ENCODE measurements at places on chromosomes 6 and 20. TPM values are rescaled to one million over a fixed set of nuclear protein-coding genes. Genes with fewer than 3 reads are reported as not detected.

DNA sequence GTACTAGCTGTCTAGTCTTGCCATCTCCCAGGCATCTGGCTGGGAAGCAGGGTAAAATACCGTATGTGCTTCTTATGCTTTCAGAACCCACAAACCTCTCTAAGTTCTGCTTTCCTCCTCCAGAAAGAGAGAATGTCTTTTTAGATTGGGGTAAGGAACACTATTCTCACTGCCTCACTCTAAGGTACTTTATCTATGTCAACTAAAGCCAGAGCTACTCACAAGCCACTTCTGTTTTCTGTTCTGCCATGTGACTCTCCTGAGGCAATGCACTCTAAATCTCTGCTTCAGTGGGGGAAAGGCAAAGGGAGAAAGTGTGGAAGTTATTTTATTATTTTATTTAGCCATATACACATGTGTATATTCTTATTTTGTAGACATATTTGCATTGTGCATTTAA is 15.6 kb downstream of the MEP1A start:
- DNase-seq: no peak

GRCh38 chr20:14991023-14991422 is 653.6 kb upstream of the FLRT3 start:
- no peak for DNase-seq

DNA sequence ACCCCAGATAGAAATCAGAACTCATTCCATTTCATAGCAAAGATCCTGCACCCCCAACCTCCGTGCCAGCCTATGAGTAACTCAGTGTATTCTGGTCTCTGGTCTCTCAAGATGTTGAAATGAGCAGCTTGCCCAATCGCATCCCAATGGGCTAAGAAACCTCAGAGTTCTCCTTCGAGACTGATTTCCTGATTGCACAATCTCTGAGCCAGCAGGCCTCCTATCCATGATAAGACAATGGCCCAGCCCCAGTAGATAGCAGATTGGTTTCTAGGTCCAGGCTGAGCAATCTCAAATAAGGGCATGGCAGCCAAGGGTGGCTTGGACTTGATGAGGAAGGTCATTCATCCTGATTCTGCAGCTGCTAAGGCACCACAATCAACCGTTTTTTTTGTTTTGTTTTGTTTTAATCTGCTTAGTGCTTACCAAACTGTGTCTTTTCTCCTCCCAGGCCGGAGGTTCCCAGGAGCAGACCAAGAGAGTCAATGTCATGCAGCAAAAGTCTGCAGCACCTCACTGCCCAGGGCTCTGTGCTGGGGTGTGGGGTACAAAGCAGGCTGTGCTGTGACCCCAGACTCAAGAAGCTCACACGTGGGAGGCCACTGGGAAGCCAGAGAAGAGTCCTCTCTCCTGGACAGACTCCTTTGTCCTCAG is 125.1 kb upstream of the NXT1 start:
- peak; percentile 96 for DNase-seq

- DNase-seq: no peak
Measured at GRCh38 chr20:35662551-35662950, 2.1 kb downstream of the CPNE1 start.

GRCh38 chr20:45704969-45705637 is at the start of gene WFDC10B:
WFDC10B (minus strand) TSS chr20:45705019; CDS start chr20:45685992, 19,027 bp downstream.
- no peak for DNase-seq

DNA sequence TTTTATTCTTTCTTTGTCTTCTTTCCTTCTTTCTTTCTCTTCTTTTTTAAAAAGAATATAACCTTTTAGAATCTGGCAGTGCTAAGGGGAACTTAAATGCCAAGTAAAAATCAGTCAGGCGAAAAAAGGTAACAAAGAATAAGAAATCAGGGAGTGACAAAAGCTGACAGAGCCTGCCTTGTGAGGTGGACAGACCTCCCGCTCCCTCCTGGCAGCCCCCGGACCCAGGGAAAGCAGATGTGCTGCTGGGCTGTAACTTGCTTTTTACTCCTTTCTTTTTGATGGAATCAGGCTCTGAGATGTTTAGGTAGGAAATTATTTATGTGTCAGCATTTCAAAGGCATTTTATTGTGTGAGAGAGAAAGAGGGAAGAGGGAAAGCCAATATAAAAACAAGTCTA is 95.5 kb upstream of the TRAF3IP2 start:
- DNase-seq: no peak

The SLC22A3 gene
- total RNA-seq: 0.26 TPM

- no peak for DNase-seq
Measured at GRCh38 chr6:160393891-160394653, 45.9 kb downstream of the SLC22A3 start.

DNA sequence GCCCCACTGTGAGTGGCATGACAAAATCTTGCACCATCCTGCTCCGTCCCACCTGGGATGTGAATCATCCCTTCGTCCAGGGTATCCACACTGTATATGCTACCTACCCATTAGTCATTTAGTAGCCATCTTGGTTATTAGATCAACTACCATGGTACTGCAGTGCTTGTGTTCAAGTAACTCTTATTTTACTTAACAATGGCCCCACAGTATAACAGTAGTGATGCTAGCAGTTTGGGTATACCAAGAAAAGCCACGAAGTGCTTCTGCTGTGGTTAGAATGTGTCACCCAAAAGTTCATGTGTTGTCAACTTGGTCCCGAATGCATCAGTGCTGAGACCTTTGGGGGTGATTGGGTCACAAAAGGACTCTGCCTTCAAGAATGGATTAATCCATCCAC is 11.7 kb downstream of the OSER1 start:
- DNase-seq: no peak

DNA sequence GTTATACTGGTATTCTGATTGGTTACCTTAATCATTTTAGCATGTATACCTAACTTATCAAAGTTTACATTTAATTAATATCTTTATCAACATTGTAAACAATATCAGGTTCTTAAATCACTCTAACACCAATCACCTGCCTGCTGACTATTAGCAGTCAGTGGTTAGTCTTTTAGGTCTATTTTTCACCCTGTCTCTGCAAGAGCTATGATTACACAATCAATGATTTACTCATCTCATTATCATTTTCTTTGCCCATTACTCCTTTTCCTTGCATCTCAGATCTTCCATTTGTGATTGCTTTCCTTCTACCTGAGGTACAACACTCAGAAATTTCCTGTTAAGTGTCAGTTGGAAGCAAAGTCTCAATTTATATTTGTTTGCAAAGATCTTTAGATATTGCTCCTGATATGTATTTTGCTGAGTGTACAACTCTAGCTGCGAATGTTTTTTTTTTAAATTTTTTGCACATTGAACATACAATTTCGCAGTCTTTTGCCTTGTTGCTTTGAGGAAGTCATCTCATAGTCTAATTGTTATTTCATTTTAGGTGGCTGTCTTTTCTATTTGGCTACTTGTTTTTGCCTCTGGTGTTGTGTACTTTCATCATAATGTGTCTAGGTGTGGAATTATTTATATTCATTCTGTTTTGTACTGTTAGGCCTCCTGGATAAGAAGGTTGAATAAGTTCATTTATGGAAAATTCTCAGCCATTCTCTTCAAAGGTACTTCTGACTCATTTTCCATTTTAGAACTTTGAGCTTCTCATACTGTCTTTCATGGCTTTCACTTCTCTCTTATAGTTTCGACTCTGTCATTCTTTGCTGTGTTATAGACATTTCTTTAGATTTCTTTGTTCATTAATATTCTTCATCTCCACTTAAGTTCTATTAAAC is 104.9 kb upstream of the CEP162 start:
- DNase-seq: no peak

The TCF15 gene
- not detected for total RNA-seq

The SAMD5 gene
- 4.0 TPM for total RNA-seq

DNA sequence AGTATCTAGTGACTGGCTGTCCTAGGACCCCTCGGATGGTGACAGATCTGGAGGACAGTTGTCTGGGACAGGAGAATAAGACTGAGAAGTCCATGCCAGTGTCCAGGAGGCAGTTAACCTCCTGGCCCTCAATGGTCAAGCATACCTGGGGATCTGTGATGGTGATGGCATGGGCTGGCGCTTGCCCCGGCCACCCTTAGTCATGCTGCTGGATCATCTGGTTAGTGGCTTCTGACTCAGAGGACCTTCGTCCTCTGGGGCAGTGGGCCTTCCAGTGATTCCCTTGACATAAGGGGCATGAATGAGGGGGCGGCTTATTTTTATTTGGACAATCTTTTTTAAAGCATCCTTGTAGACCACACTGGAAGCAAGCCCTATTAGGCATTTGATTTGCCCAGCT is 24.0 kb upstream of the SF3B5 start:
- DNase-seq: no peak

- DNase-seq: no peak
Measured at GRCh38 chr6:73706971-73707370, 11.0 kb downstream of the CD109 start.

DNA sequence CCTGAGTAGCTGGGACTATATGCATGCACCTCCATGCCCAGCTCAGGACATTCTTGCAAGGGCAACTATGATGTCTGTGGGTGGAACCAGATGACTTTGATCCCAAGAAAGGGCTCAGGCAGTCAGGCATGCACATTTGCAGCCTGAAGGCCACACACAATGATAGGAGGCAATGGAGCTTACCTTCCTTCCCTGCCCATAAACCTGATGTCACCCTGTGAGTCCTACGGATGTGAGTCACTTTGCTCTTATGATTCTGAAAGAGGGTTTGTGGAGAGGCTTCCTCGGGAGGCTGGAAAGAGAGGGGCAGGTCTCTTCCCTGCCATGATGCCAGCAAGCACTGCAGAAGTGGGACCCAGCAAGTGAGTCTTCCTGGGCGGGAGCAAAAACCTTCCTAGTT is 202.4 kb downstream of the LY86 start:
- peak; percentile 35 for DNase-seq

The FKBP1C gene
- total RNA-seq: 0.26 TPM

GRCh38 chr6:159899994-159900745 is 9.4 kb downstream of the MAS1 start:
- DNase-seq: peak; percentile 87

The MMS22L gene
- total RNA-seq: 11.1 TPM

- no peak for DNase-seq
Measured at GRCh38 chr6:140007525-140007924, 633.1 kb upstream of the CITED2 start.

DNA sequence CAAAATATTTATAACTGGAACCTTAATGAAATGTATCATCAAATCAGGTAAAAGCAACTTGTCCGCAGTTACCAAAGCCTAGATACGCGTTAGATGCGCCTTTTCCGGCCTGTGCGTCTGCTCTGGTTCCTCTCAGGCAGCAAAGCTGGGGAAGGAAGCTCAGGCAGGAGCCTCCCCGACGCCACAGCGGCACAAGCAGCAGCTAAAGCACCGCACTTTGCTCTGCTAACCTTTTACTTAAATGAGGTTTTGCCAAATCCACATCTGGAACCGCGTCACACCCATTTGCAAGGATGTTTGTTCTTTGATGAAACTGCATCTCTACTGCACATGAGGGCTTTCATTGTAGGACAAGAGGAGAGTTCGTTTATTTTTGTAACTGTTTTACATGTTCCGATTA is 36.8 kb downstream of the THBS2 start:
- DNase-seq: peak; percentile 83

GRCh38 chr20:59318803-59319202 is 18.4 kb downstream of the EDN3 start:
- no peak for DNase-seq

- DNase-seq: no peak
Measured at GRCh38 chr6:29676981-29677601, 3.9 kb downstream of the ZFP57 start.

DNA sequence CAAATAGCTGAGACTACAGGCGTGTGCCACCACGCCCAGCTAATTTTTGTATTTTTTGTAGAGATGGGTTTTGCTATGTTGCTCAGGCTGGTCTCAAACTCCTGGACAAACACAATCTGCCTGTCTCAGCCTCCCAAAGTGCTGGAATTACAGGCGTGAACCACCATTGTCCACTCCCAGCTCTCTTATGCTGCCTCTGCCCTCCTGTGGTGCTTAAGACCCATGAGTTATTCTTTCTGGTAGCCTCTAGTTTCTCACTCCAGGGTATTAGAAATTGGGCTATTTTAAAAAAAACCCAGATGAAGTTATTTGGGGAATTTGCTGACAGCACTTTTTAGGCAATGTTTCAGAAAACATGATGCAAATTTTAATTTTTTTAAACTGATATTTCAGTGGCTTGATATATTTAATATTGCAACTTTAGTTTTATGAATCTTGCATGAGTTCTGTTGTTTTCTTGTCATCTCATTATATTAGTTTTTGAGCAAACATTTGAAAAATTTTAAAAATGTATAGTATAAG is 114.0 kb upstream of the FOXO3 start:
- DNase-seq: no peak

The ARFGEF3 gene
- under 0.01 TPM for total RNA-seq

The PPIL6 gene
- 8.5 TPM for total RNA-seq

DNA sequence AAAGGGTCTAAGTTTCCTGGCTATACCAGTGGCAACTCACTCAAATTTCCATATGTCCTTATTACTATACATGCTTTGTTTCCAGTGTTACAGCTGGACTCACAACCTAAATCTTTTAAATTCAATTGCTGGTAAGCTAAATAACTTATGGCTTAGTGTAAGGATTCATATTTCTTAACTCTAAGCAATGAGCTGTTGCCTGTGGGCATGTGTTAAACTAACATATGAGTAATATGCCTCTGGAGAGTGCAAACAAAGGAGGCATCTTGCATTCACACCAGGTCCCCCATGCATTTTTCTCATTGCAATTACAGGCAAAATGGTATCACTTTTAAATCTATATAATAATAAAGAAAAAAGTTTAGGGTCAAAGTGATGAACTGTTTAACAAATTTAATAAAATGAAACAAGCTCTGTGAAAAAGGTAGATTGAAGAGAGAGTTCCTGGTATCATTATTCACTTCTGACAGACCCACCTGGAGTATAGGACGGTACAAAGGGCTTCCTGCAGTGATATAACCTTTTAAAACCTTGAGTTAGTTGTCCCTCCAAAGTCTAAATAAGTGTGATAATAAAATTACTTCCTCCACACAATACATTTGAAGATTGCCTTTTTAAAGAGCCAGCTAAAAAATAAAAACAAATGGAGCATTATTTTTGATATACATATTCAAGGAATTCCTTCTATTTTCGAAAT is 57.6 kb upstream of the HMGCLL1 start:
- peak; percentile 66 for DNase-seq

GRCh38 chr6:150410906-150411305 is 42.1 kb downstream of the IYD start:
- no peak for DNase-seq

- no peak for DNase-seq
Measured at GRCh38 chr6:38011937-38012336, 192.4 kb downstream of the ZFAND3 start.

The CLPSL1 gene
- total RNA-seq: not detected

DNA sequence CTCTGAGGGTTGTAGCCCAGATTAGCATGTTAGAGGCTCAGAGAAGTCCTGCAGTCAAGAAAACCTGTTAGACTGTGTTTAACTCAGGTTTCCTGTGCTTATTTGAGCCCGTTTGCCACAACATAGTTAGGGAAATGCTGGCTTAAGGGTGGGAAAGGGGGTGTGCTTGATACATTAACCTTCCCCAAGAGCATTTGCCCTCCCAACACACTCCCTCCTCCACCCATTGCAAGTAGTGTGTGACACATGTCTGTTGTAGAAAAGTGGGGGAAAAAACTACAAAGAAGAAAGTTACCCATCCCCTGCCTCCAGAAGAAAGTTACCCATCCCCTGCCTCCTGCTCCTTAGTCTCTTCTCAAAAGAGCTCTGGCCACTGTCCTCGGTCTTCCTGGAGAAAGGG is 36.8 kb upstream of the MRPS18A start:
- DNase-seq: no peak

- DNase-seq: no peak
Measured at GRCh38 chr6:123105561-123105960, 109.5 kb downstream of the CLVS2 start.

- no peak for DNase-seq
Measured at GRCh38 chr20:53321596-53321995, 272.0 kb downstream of the ZNF217 start.

All from fibroblast of lung (primary cell).